ENCODE measurements at places on chromosomes 4 and X.

DNA sequence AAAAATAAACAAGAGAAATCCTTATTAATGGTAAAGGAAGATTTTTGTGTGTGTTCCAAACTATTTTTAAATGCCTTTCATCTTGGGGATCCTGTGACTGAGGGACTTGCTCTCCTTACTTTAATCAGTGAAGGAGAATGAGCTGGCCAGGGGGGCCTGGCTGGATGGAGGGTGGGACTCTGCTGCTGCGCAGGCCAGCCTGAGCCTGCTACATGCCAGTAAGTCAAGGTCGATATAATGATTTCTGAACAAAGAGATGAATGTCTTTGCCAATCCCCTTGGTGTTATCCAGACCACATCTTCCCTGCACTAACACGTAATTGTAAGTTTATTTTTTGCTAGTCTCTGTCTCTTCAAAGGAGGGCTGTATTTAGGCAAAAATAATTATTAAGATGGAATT, 1679.2 kb upstream of the TENM3 start:
- DNase-seq = no peak

- no peak for DNase-seq
Measured at GRCh38 chr4:39614487-39615162, 24.0 kb downstream of the SMIM14 start.

DNA sequence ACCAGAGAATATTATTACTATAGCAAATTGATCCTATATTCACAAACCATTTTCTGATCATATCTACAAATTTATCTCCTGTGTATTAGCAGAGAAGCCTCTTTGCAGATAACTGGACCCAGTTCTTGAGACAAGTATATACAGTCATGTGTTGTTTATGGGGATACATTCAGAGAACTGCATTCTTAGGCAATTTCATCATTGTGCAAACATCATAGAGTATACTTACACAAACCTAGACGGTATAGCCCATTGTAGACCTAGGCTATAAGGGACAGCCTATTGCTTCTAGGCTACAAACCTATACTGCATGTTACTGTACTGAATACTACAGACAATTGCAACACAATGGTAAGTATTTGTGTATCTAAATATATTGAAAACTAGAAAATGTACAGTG, 152.5 kb upstream of the SPANXN4 start:
- DNase-seq = no peak

DNA sequence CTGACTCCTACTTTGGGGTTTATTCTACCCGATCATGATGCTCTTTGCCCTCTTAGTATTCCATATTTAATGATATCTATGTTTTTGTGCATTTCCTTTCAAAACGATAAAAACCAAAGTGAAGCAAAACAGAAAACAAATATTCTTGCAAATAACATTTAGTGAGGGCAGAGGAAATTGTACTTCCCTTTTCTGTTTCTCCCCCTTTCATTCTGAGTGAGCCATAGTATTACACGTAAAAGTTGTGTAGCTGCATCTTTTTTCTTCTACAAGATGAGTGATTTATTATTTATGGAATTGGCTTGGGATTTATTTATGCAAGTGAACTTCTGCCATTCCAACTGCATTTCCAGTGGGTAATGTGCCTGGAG, 109.9 kb downstream of the AFF2 start:
- DNase-seq = no peak

DNA sequence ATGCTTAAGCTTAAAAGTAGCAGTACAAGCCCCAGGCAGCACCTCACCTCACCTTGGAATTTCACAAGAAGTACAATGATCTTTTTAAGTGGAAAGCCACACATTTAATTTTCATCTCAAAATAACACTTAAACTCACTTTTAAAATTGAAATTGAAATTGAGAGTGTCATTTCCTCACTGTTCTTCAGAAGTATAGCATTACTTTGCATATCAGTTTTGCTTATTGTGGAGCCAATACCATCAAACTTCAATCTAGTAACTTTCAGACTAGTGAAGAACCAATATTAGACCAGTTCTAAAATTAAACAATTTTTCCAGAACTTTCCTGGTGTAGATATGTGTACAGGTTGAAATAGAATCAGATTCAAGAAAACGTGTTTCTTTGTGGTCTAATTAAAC, 242.4 kb downstream of the NDST4 start:
- DNase-seq = no peak

DNA sequence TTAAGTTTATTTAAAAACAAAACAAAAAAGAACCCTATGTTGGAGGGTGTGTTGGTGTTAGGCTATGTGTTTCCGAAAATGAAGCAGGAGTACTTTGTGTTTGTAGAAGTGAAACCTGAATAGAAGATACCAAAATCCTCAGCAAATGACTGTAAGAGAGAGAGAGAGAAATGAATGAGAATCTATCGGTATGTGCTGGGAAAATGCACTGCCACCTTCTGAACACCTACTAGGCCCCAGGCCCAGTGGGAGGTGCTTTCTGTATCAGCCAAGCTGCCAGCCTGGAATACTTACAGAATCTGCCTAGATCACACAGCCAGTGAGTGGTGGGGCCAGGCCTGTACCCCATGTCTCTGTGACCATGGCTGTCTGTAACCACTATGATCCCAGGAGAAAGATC, 14.9 kb upstream of the PIM2 start:
- DNase-seq = no peak

GRCh38 chr4:181752516-181752915, 490.7 kb upstream of the TENM3 start:
- peak; percentile 53 for DNase-seq

DNA sequence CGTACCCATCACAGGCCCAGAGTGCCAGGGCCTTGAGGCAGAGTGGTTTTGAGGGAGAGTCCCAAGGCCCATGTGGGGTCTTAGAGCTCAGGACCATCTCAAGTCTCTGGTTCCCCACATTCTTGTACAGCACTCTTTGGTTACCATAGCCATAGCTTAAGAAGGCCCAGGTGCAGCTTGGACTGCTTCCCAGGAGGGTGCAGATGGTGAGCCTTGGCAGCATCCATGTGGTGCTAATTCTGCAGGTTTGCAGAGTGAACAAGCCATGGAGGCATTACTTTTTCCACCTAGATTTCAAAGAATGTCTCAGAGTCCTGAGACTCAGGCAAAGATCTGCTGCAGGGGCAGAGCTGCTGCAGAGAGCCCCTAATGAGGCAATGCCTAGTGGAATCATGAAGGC, 171.7 kb downstream of the STK32B start:
- no peak for DNase-seq

DNA sequence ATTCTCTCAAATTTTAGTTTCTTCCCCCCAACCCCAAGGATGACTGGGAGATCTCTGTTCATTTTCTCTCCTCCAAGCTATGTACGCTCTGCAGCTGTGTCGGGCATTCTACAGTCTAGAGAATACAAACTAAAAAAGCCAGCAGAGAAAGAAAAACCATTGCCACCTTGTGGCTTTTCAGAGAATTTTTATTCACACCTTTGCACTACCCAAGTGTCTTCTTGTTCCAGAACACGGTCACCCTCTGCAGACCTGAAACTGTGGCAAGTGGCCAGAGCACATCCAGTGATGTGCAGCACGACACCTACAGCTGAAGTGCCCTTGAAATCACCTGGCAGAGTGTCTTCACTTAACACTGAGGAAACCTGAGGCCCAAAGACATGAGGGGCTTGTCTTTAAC, 68.6 kb downstream of the CHST7 start:
- no peak for DNase-seq

DNA sequence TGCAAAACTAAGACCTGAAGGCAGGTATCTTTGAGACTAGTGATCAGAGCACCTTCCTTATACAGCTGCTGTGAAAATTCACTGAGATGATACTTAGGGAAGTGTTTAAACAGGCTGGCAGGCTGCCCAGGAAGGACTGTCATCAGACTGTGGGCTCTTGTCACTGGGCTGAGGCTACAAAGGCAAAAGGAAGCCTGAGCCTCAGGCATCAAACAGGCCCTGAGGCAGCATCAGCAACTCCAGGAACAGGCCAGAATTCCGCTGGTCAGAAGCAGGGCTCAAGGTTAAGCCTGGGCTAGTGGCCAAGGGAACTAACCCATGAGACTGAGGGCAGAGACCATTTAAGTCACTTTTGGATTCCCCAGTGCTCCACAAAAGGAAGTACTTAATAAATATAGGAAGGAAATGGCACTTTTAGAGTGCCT, 12.8 kb downstream of the PJA1 start:
- DNase-seq = no peak

DNA sequence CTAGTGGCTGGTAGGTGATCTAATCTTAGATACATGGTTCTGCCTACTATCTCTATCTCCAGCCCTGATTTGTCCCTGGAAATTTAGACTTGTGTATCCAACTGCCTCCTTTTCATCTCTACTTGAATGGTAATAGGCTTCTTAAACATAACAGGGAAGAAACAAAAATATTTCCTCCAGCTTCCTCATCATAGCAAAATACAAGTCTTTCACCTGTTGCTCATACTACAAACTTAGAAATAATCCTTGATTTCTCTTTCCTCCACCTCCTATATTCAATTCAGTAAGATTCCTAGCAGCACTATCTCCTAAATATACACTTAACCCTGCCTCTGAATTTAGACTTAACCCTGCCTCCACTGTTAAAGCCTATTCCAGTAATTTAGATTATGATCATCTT, 373.3 kb upstream of the ACTRT1 start:
- no peak for DNase-seq

GRCh38 chr4:34158878-34159277, 2085.4 kb downstream of the ARAP2 start:
- no peak for DNase-seq

GRCh38 chr4:47215759-47216158, 184.4 kb downstream of the GABRB1 start:
- no peak for DNase-seq

GRCh38 chr4:172270397-172270796, 457.2 kb downstream of the GALNTL6 start:
- no peak for DNase-seq

DNA sequence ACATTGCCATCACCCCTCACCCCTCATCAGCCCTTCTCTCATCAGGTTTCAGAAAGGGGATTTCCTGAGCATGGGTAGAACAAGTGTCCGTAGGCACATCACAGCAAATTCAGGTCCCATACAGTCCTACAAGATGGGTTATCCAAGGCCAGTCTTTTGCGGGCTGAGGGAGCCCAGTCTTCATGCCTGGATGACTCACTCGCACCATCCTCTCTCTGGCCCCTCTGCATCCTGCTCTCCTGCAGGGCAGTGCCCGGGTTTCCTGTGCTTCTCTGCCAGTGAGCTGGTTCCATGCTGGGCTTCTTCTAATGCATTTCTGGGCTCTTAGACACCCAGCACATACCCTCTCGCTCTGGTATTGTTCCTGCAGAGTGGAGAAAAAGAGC, 7.3 kb upstream of the INTS6L start:
- no peak for DNase-seq

DNA sequence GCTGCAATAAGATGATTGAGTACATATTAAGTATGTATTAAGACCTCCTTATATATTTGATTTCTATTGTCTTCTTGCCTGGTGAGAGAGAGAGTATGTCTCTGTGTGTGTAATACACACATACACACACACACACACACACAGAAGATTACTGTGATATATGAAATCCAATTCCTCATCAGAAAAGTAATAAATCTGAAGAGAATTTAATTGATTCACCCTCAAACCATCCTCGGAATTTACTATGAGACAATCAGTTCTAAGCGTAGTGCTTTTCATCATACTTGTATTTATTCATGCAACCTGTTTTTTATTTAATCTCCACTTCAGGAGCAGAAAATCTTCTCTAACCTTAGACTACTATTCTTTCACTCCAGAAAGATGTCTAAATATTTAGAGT, 62.3 kb upstream of the TLL1 start:
- no peak for DNase-seq

DNA sequence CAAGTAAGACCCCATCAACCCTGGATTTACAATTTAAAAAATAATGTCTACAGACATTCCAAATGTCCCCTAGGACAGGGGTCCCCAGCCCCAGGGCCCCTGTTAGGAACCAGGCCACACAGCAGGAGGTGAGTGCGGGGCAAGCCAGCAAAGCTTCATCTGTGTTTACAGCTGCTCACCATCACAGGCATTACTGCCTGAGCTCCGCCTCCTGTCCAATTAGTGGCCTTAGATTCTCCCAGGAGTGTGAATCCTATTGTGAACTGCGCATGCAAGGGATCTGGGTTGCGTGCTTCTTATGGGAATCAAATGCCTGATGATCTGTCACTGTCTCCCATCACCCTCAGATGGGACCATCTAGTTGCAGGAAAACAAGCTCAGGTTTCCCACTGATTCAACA, 146.1 kb downstream of the ATP10D start:
- no peak for DNase-seq

- no peak for DNase-seq
Measured at GRCh38 chr4:114911111-114911510, 202.3 kb downstream of the NDST4 start.

DNA sequence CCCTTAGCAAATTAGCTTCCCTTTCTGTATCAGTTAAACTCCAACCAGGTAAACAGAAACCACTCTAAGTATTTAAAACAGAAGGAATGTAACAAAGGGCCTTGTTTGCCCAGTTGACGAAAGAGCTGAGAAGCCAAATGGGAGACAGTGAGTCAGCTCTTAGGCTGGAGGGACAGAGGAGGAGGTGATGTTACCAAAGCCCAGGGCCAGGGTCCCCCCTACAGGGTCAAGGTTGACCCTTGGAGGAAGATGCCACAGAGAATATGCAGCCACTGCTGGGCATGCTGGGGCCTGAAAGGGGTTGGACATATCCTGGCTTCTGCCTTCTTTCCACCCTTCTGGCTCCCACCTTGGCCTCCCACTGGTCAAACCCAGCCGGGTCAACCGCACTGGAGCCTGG, 38.3 kb upstream of the LGI2 start:
- no peak for DNase-seq

GRCh38 chr4:82774711-82775171, 23.9 kb downstream of the SCD5 start:
- DNase-seq = no peak

DNA sequence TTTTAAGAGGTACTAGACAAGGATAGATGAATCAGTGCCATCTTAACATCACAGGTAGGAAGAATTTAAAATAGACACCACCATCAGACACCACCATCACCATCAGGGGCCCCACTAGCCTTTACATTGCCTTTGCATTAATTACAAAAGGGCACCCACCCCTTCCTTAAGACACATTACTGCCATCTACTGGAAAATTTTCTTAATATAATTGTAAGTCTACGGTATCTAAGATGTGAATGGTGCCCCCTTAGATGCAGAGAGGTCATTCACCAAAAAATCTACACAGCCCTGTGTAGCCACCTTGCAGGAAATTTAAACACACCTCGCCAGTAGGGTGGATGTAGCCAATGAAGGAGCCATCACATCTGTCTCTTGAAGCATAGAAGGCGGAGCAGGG, 184.1 kb downstream of the MID1IP1 start:
- no peak for DNase-seq

- DNase-seq = peak; percentile 72
Measured at GRCh38 chr4:40316782-40317635, 18.1 kb upstream of the CHRNA9 start.
